ENCODE measurements at places on chromosomes 7 and 10. TPM values are rescaled to one million over a fixed set of nuclear protein-coding genes. Genes with fewer than 3 reads are reported as not detected.
A peak's percentile ranks its signal among the peaks of the same experiment; 100 is the strongest.

GRCh38 chr10:124588736-124589490, 127.3 kb downstream of the LHPP start:
- DNase-seq = peak; percentile 46

- DNase-seq = no peak
Observed at GRCh38 chr7:46143949-46144917, 223.2 kb upstream of the IGFBP3 start.

GRCh38 chr10:83122336-83122735, 1017.0 kb upstream of the GHITM start:
- DNase-seq = peak; percentile 17

Gene NUTM2A
- 2.4 TPM for total RNA-seq

DNA sequence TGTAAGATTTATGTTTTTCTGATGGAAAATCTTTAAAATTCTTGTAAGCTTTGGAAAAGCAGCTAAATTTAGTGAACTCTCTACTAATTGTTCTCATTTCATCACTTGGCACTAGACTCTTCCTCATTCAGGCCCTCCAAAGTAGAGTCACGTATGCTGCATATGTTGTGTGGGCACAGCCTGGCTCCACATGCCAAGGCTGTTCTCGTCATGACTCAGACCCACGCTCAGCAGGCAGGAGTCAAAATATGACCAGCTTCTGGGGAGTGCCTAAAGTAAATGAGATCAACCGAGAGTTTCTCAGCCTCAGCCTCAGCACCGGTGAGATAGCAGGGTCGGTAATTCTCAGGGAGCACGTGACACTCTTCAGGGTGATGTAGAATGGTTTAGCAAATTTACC, 1672.9 kb downstream of the REEP3 start:
- peak; percentile 0 for DNase-seq

DNA sequence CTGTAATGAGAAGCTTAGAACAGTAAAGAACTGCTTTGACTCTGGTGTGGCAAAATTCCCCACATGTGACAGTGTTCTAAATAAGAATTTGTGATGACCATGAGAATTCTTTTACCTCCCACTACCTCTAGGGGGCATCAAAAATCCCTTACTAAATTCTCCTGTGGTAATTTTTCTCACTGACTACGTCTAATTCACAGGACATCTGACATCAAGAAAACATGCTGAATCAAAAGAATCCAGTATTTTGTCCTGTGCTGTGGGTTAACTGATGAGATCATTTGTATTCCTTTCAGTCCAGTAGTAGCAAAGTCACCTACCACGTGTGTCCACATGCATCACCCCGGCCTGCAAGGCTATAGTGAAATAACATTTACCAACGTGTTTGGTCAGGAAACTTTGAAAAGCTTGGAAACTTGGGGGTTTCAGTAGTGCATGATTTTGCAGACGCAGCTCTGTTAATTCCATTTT, 103.8 kb downstream of the ATE1 start:
- peak; percentile 41 for DNase-seq

Gene POLR2J2
- total RNA-seq = not detected

GRCh38 chr7:4939971-4940728, 18.8 kb downstream of the MMD2 start:
- no peak for DNase-seq

GRCh38 chr7:38052786-38053185, 125.3 kb upstream of the STARD3NL start:
- DNase-seq = no peak

Gene CALML3
- not detected for total RNA-seq

All from M059J (cell line).